ENCODE measurements at places on chromosomes 7 and 10.

GRCh38 chr7:106367018-106367420 is 82.2 kb upstream of the NAMPT start:
- peak; percentile 3 for DNase-seq

GRCh38 chr7:143016996-143017395 is 9.9 kb downstream of the OR9A2 start:
- DNase-seq = no peak

GRCh38 chr7:33909318-33909717 is 4.0 kb downstream of the BMPER start:
- DNase-seq = no peak

- DNase-seq = no peak
Observed at GRCh38 chr7:71996141-71996540, 416.0 kb downstream of the CALN1 start.

DNA sequence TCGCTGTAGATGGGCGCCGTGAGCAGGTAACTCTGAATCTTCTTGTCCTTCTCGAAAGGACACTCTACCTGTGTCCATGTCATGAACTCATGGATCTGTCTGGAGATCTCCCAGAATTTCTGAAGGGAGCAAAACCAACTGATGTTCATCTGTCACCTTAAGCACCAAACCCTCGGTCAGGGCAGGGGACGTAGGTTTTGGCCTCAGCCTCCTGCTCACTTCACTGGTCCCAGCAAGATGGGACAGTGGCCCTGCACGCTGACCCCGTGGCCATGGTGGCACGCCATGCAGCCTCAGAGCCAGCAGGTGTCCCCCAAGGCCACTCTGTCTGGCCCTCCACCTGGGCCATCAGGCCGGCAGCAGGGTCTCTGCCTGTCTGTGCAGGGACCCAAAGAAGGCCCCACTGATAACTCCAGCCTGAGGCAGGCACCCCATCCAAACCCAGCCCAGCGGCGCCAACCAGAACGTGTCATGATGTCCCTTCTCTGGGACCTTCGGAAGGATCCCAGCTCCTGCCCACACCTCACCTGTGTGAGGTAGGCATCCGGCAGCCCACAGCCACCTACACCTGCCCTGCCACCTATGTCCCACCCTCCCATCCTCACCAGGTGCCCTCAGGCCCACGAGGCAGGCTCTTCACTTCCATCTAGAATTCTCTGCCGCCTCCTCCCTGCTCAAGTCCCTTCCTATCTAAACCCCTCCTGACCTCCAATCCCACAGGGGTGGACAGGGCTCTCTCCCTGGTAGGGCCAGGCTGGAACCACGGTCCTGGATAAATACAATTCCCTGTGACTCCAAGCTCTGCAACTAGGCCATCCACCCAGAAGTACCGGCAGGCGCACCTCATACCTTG is 59.0 kb downstream of the CSGALNACT2 start:
- no peak for DNase-seq

DNA sequence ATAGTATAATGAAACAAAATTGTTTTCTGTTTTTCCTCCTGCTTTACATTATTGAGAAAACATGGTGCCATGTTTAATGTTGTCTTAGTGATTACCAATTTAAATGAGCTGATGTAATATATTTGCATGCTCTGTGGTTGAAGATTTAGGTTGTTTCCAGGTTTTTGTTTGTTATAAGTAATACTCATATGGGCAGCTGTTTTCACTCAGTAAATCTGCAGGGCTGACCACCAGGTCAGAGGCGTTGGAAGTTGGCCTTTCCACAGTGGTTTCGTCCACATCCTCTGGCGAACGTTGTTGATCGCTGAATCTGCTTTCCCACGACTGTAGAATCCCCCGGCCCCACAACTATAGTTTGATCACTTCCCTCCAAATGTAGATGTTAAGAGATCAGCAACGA is 21.6 kb upstream of the PURB start:
- no peak for DNase-seq

DNA sequence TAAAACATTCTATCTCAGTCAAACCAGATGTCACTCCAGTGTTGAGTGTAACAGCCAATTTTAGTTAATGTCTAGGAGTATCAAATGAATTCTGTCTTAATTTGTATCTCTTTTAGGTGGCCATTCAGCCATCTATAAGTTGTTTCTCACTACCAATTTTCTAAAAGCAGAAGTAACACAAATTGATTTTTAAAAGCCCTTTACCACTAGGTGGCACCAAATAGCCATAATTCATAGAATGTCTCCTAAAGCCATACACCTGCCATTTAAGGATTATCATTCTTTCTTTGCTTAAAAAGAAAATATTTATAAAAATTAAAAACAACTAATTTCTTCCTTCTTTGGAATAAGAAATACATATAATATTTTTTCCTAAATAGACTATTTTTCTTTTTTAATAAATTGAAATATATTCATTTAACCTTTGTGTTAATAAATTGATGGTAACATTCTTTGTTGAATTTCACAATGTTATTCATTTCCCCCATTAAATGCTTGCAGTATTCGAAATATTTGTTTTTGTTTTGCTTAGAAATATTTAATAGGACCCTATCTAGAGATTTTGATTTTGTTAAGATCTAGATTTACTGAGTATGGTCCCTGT is 107.8 kb upstream of the PPP1R3A start:
- peak; percentile 77 for DNase-seq

DNA sequence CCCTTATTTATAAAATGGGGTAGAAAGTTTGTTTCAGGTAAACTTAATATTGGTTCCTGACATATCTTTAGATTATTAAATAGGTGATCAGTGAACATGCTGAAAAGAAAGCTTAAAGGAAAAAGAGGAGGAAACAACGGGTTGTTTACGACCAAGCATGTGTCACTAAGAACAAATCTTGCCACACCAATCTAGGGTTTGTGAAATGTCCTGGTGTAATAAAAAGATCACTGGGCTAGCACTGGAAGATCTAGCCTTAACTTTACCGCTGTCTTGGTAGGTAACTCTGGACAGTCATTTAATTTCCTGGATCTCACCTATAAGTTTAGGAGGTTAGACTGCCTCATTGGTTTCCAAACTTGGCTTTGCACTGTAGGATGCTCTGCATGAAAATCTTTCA is 19.0 kb downstream of the VPS26A start:
- no peak for DNase-seq

GRCh38 chr7:6563936-6564770 is 12.9 kb upstream of the GRID2IP start:
- DNase-seq = no peak

GRCh38 chr10:44714451-44714850 is 196.7 kb upstream of the TMEM72 start:
- DNase-seq = no peak

GRCh38 chr7:129851174-129851573 is 101.6 kb downstream of the UBE2H start:
- DNase-seq = no peak
